AG08395 (cell line): ENCODE measurements at places on chromosomes 4 and X.

DNA sequence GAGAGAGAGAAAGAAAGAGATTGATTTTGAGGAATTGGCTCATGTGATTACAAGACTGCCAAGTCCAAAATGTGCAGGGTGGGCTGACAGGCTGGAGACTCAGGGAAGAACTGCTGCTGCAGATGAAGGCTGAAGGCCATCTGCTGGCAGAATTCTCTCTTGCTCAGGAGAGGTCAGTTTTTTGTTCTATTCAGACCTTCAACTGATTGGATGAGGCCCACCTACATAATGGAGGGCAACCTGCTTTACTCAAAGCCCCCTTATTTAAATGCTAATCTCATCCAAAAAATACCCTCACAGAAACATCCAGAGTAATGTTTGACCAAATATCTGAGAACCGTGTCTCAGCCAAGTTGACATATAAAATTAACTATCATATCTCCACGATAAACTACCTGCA lies 38.2 kb upstream of the MAMLD1 start:
- DNase-seq = no peak

DNA sequence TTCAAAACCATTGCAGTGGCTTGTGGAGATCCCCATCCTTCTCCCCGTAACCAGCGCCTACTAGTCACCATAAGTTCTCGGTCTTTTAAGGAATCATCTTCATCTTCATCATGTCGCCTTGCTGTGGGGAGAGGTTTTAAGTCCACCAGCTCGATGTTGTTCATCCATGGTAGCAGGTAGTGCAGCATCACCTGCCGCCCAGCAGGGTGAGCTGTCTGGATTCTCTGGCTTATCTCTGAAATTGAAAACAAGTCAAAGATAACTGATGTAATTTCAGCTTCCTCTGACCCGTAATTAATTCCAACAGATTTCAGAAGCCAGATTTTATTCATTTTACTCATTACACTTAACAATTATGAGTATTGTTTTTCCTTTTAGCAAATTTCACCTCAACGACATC lies 67.4 kb downstream of the ZAR1 start:
- DNase-seq = no peak

DNA sequence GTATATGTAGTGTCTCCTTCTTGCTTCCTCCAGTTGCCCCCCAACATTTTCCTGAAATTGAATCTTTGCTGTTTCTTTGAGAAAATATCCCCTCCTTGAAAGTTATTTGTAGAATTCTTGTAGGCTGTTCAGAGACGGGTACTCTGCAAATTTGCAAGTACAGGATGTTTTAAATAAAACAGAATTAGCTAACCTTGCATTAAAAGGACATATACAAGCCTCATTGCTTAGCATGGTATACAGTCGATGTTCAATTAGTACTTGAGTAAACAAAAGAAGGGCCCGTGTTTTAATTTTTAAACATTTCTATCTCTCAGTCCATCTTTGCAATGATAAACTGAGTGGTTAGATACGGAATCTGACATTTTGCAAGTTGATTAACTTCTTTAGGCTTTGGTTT lies 50.8 kb downstream of the RAPGEF2 start:
- DNase-seq = no peak

DNA sequence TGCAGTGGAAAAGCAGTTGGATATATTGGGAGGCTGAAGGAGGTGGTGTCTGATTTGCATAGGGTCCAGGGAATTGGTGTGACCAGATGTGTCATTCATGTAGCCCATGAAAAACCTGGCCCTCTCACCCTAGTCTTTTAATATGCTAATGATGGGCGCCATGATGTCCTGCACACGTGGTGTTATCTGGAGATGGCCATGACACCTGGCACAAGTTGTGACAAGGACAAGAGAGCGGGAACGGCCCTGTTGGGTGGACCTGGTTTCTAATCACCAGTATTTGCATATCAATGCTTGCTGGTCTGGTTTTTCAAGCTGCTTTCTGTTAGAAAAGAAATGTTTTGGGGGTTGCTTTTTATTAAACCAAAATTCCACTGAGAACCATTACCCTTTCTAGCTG lies 87.4 kb downstream of the ZXDA start:
- no peak for DNase-seq

DNA sequence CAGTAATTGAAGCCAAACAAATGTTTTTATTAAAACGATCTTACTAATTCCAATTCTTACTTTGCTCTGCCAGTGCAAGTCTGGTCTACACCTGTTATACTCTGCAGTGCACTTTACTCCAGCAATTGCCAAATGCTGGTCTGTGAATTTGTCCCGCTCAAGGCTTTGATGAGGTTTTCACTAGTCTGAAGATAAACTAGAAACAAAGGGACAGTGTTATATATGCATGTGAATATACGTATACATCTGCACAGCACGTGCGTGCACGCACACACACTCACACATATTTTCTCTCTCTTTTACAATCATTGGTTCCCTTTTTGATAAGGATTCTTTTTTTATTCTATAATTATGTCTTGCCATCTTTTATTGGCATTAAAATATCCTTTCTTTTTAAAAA lies 88.5 kb upstream of the LCORL start:
- no peak for DNase-seq

GRCh38 chr4:17544205-17544604 lies 29.2 kb downstream of the CLRN2 start:
- peak; percentile 31 for DNase-seq

- no peak for DNase-seq
These were observed 591 bp upstream of the ACSL4 start for GRCh38 chrX:109733613-109734083.

GRCh38 chrX:124217304-124218251 lies 114.9 kb upstream of the TEX13D start:
- DNase-seq = peak; percentile 23

DNA sequence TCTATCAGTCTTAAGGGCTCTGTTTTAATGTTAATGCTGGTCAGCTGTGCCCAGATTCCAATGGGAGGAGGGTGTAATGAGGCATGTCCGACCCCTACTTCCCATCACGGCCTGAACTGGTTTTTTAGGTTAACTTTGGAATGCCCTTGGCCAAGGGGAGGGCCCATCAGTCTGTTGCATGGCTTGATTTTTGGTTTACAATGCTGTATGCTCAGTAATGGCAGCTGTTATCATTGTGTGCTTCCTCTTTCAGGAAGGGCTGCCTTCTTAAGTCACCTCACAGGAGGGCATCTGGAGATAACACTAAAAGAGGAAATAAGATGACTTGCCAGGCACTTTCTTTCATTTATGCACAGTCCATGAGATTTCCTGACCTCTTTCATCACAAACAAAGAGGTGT lies 36.3 kb downstream of the ATXN3L start:
- no peak for DNase-seq

- peak; percentile 59 for DNase-seq
These were observed 76.7 kb downstream of the AFF1 start for GRCh38 chr4:87011340-87012034.

GRCh38 chr4:38040619-38041018 lies 80.4 kb downstream of the PTTG2 start:
- no peak for DNase-seq

DNA sequence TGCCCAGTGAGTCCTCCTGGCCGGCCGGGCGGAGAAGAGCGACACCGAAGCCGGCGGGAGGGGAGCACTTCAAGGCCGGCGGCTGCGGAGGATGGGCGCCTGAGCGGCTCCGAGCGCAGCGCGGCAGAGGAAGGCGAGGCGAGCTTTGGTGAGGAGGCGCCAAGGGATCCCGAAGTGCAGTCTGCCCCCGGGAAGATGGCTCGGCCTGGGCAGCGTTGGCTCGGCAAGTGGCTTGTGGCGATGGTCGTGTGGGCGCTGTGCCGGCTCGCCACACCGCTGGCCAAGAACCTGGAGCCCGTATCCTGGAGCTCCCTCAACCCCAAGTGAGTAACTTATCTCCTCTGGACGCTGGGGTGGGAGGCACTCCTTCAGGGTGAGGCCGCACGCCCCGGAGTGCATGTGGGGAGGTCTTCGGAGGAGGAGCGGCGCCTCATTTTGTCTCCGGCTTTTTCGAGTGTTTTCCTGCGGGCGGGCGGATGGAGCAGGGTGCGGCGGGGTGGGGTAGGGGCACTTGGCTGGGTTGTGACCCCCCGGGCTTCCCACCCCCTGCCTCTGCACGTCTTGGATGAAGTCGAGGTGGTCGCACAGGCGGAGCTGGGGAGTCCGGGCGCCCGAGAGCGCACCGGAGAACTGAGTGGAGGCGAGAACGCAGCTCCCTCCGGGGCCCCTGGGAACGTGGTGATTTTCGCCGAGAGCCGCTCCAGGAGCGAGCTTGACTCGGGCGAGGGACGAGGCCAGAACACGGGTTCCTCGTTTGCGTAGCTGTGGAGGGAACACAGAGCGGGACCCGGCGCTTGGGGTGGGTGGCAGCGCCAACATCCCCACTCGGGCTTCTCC lies 979 bp downstream of the EFNB1 start:
- DNase-seq = no peak

- peak; percentile 83 for DNase-seq
These were observed 11.4 kb downstream of the RNF175 start for GRCh38 chr4:153748378-153748777.

GRCh38 chr4:186144198-186144945 lies 39.9 kb downstream of the FAM149A start:
- DNase-seq = peak; percentile 51

DNA sequence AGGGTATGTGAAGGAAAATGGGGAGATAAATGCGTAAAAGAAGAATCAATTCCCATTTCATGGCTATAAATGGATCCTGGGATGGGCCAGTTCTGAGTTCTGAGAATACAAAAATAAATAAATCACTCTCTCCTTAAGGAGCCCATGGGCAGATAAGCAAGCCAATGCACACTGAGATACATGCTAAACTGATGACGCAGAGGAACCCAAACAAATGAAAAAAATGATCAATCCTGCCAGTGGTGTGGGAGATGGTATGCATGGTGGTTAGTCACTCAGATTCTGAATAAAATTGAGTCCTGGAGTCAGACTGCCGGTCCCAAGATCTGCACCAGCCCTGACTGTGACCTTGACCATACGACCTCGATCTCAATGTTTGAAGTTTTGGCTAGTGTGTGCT lies 59.7 kb downstream of the NEIL3 start:
- DNase-seq = no peak

DNA sequence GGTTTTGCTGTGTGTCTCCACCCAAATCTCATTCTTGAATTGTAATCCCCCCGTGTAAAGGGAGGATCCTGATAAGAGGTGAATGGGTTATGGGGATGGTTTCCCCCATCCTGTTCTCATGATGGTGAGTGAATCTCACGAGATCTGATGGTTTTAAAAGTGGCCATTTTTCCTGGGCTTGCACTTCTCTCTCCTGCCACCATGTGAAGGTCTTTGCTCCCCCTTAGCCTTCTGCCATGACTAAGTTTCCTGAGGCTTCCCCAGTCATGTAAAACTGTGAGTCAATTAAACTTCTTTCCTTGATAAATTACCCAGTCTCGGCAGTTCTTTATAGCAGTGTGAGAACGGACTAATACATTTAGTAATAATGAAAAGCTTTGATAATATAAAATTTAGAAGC lies 46.9 kb downstream of the ANTXR2 start:
- no peak for DNase-seq

GRCh38 chrX:16992445-16992844 lies 46.0 kb downstream of the REPS2 start:
- DNase-seq = no peak

GRCh38 chrX:147749308-147749707 lies 162.4 kb upstream of the FMR1 start:
- DNase-seq = no peak
